ENCODE measurements at places on chromosomes 5 and 9.
A peak's percentile ranks its signal among the peaks of the same experiment; 100 is the strongest.

DNA sequence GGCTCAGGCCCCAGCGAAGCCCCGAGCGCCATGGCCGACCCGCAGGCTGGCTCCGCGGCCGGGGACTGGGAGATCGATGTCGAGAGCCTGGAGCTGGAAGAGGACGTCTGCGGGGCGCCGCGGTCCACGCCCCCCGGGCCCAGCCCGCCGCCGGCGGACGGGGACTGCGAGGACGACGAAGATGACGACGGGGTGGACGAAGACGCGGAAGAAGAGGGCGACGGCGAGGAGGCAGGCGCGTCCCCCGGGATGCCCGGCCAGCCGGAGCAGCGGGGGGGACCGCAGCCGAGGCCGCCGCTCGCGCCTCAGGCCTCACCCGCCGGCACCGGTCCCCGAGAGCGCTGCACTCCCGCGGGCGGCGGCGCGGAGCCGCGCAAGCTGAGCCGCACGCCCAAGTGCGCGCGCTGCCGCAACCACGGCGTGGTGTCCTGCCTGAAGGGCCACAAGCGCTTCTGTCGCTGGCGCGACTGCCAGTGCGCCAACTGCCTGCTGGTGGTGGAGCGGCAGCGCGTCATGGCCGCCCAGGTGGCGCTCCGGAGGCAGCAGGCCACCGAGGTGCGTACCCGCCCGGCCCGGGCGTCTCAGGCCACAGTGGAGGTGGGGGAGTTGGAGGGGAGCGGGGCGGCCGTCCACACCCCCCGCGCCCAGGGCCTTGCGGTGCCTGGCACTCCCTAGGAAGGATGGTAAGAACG lies 1.6 kb downstream of the DMRT2 start:
- DNase-seq: peak; percentile 6

- no peak for DNase-seq
Observed at GRCh38 chr5:179827680-179828079, 7.0 kb downstream of the SQSTM1 start.

GRCh38 chr5:36393656-36394428 lies 92.1 kb upstream of the RANBP3L start:
- DNase-seq: no peak

GRCh38 chr9:100477241-100477640 lies 4.3 kb downstream of the TMEFF1 start:
- DNase-seq: no peak

GRCh38 chr9:119365291-119366027 lies 3.8 kb downstream of the BRINP1 start:
- peak; percentile 38 for DNase-seq

DNA sequence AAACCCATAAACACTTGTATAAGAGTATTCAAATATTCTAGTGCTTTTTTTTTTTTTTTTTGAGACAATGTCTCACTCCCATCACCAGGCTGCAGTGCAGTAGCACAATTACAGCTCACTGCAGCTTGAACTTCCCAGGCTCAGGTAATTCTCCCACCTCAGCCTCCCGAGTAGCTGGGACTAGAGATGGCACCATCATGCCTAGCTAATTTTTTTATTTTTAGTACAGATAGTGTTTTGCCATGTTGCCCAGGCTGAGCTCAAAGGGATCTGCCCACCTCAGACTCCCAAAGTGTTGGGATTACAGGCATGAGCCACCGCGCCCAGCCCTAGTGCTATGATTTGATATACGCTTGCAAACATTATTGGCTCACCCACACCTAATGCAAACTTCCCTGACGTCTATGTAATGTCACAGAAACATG lies 11.8 kb downstream of the IL6ST start:
- DNase-seq: no peak

Measured in NCI-H460 (cell line).